ENCODE measurements at places on chromosomes 3 and 15. TPM values are rescaled to one million over a fixed set of nuclear protein-coding genes. Genes with fewer than 3 reads are reported as not detected.

MORC1 gene
- total RNA-seq = not detected

ISG20 gene
- total RNA-seq = 14.9 TPM

THRB gene
- 3.9 TPM for total RNA-seq

IGSF10 gene
- total RNA-seq = 0.10 TPM

CLDN16 gene
- total RNA-seq = not detected

RTP3 gene
- total RNA-seq = not detected

GASK1A gene
- total RNA-seq = not detected

SLC51A gene
- total RNA-seq = not detected

FAM3D gene
- total RNA-seq = not detected

XCR1 gene
- not detected for total RNA-seq

KBTBD13 gene
- total RNA-seq = not detected

GNAI2 gene
- total RNA-seq = 170 TPM

FMN1 gene
- total RNA-seq = 3.9 TPM

C2CD4B gene
- total RNA-seq = 0.26 TPM

WDR93 gene
- total RNA-seq = 0.18 TPM

KNG1 gene
- 0.23 TPM for total RNA-seq

MLF1 gene
- total RNA-seq = 51.4 TPM

ZNF662 gene
- total RNA-seq = not detected

DLEC1 gene
- total RNA-seq = not detected

EXOG gene
- 12.5 TPM for total RNA-seq

HYKK gene
- 19.8 TPM for total RNA-seq

SNUPN gene
- 52.1 TPM for total RNA-seq

DISP2 gene
- 10.0 TPM for total RNA-seq

Data from Panc1 (cell line).